ENCODE measurements at places on chromosomes 12 and 14. TPM values are rescaled to one million over a fixed set of nuclear protein-coding genes. Genes with fewer than 3 reads are reported as not detected.

DPPA3 gene
- total RNA-seq, result not detected

CLEC9A gene
- total RNA-seq, result not detected

- no peak for DNase-seq
These were observed 329.5 kb downstream of the RPL10L start for GRCh38 chr14:46322076-46322475.

- no peak for DNase-seq
These were observed 23.6 kb upstream of the BLTP3B start for GRCh38 chr12:100166232-100166631.

SLC17A8 gene
- total RNA-seq, result not detected

GRCh38 chr14:32821964-32822653 is 116.6 kb upstream of the NPAS3 start:
- DNase-seq, result no peak

LIMA1 gene
- total RNA-seq, result 25.5 TPM

Data from neural crest cell (in vitro differentiated cells).